GM04504 (cell line): ENCODE measurements at places on chromosomes 1 and 21.
A peak's percentile ranks its signal among the peaks of the same experiment; 100 is the strongest.

DNA sequence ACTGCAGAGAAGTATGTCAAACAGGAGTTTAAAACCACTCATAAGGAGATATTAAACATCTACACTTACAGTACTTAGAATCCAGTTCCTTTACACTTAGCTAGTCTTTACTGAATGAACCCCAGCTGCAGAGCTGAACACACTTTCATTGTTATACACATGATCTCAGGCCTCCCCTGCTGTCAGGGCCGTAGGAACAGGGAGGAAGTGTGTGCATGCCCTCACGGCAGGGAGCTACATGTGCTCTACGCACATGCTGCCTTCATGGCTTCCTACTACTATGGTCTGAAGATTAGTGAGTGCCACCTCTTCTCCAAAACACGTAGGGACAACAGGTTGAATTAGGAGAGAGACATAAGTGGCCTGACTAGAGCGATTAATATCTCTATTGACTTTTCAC is 191.5 kb downstream of the SIPA1L2 start:
- DNase-seq = no peak

DNA sequence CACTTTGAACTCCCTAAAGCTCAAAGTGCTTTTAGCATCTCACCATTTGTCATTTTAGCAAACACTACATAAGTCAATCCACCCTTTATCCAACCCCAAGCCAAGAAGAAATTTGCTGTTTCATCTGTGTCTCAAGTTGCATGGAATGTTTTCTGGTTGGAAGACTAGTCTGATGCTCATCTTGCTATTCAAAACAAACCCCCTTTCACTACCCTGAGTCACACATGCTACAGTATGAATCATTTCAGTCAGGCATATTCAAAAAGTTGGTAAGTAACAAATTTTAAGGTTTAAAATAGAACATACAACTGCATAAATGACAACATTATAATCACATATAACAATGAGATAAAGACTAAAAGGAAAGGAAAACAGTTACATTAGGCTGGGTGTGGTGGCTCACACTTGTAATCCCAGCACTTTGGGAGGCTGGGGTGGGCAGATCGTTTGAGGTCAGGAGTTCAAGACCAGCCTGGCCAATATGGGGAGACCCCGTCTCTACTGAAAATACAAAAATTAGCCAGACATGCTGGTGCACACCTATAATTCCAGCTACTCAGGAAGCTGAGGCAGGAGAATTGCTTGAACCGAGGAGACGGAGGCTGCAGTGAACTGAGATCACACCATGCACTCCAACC is 38.7 kb downstream of the DSTYK start:
- peak; percentile 91 for DNase-seq

- DNase-seq = peak; percentile 47
Observed at GRCh38 chr1:245566952-245567351, 412.2 kb downstream of the KIF26B start.

GRCh38 chr21:34968414-34969333 is 80.4 kb downstream of the RUNX1 start:
- DNase-seq = no peak

GRCh38 chr1:51859735-51860134 is 18.8 kb downstream of the NRDC start:
- DNase-seq = no peak

DNA sequence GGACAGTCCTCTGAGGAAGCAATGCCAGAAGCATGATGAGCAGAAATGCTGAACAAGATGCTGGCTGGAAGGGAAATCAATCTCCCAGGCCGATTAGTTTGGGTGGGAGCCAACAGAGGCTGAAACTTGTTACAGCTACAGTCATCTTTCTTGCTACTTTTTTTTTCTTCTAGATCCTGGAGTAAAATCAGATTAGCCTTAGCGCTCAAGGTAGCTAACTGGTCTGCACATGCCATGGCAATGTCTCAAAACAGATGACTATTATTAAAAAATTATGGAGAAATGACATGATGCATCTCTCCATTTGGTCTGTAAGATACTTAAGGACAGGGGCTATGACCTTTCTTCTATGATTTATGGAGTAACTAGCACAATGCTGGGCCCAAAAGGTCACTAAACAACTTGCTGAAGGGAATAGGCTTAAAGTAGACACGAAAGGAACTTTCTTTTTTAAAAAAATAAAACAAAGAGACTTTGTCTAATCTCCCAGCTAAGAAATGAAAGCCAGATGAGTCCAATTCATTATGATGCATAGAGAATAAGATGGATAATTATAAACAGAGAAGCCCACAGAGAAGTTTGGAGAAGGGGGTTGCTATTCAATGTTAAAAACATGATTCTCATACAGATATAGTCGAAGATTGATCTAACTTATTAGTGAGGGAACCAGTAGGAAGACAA is 42.5 kb downstream of the UTP25 start:
- no peak for DNase-seq

GRCh38 chr1:81430955-81431623 is 369.6 kb upstream of the ADGRL2 start:
- DNase-seq = no peak

GRCh38 chr1:213656503-213656902 is 331.3 kb upstream of the PROX1 start:
- no peak for DNase-seq

- DNase-seq = no peak
Observed at GRCh38 chr1:106063510-106063909, 993.0 kb upstream of the PRMT6 start.

DNA sequence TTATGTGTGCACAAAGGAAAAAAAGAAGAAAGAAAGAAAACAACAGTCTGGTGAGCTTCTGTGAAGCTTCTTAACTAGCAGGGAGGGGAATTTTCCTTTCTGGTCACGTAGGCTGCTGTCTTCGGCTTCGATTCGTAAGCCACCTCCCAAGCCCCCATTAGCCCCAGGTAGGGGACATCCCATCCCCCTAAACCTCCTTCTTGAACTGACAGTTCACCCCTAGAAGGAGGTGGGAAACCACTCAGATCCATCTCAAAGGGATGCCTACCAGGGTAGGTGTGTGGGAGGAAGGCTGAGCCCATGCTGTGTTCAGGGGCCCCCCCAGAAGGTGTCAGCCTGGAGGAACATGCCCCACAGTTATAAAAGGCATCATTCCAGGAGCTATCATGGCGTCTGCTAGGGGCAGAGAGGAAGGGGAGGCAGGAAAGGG is 25.8 kb downstream of the CD247 start:
- DNase-seq = no peak

DNA sequence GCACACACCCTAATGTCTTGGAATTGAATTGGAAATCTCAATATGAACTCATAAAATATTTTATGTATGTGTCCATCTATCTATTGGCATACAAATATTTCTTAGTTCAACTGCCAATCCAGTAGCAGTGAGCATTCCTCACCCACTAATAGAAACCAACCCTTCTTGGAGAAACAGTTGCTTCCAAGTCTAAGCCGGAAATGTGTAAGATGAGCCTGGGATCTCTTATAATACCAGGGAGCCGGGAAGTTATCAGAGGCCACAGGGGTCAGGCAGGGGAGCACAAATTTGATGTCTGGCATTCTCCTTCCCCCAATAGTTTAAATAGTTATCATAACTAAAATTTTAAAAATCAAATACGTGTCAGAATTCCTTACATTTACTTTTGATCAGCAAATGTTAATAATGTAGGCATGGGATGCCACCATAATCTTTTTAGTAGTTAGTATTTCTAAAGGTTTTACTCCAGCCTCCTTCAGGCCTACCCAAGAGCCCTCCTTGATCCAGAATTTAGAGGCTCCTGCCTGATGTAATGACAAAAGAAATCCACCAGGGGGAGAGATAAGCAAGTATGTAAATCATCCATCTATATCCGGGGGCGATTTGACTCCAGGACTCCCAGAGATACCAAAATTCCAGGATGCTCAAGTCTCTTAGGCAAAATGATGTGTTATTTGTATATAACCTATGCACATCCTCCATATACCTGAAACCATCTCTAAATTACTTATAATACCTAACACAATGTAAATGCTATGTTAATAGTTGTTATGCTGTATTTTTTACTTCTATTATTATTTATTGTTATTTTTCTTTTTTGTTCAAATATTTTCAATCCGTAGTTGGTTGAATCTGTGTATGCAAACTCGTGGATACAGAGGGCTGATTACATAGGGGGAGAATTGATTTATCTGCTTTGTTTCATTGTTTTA is 218.7 kb upstream of the COA6 start:
- DNase-seq = peak; percentile 30

DNA sequence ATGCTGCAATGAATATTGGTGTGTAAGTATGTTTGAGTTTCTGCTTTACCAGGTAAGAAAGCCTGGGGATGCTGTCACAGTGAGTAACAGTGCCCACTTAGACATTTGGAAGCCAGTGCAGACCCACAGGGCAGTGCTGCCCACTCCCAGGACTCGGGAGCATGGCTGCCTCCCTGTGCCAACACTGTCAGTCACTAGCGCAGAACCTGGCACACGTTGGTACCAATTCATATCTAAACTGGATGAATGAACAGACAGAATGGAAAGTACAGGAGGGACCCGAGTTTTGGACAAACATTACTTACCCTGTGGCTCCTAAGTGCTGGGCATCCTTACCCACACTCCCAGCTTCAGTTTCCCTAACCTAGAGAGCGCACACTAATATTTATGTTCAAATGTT is 1.6 kb upstream of the EVA1C start:
- no peak for DNase-seq

GRCh38 chr1:18948913-18949685 is 7.4 kb downstream of the IFFO2 start:
- peak; percentile 57 for DNase-seq
